Epithelial cell of esophagus (primary cell): ENCODE measurements at places on chromosomes 13 and 19.
A peak's percentile ranks its signal among the peaks of the same experiment; 100 is the strongest.

- DNase-seq = no peak
Measured at GRCh38 chr13:24045597-24045996, 114.9 kb upstream of the SPATA13 start.

- DNase-seq = no peak
Measured at GRCh38 chr19:42343344-42344110, 18.1 kb downstream of the MEGF8 start.

- DNase-seq = no peak
Measured at GRCh38 chr13:101967216-101967615, 434.6 kb downstream of the FGF14 start.

- DNase-seq = peak; percentile 14
Measured at GRCh38 chr13:77422724-77423123, 95.8 kb upstream of the MYCBP2 start.

DNA sequence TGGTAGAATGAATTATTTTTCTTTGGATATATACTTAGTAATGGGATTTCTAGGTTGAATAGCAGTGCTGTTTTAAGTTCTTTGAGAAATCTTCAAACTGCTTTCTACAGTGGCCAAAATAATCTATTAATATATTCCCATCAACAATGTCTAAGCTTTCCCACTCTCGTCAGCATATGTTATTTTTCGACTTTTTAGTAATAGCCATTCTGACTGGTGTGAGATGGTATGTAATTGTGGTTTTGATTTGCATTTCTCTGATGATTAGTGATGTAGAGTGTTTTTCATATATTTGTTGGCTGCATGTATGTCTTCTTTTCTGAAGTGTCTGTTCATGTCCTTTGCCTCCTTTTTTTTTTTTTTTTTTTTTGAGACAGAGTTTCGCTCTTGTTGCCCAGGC, 90.2 kb upstream of the CSNK1A1L start:
- DNase-seq = no peak

DNA sequence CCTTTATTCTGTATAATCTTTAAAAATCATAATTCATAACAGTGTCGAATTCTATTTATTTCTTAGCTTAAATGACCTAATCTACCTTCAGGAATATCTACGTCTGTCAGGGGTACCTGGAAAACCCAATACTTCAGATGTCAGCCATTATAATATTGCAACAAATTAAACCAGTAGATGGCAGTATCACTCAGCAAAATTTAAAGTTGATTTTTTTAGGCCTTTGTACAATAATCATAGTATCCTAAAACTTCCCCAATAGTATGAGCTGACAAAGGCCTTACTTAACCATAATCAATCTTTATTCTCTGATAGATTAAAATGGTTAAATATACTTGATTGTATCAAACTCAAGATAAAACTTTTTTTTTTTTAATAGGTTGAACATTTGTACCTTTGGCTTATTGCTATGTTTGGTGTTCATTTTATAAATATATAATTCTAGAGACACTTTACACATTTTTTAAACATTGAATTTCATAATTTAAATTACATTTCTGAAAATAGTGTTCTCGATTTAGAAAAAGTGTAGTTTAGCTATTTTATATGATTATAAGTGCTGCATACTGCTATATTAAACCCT, 830.2 kb upstream of the SPRY2 start:
- peak; percentile 28 for DNase-seq

DNA sequence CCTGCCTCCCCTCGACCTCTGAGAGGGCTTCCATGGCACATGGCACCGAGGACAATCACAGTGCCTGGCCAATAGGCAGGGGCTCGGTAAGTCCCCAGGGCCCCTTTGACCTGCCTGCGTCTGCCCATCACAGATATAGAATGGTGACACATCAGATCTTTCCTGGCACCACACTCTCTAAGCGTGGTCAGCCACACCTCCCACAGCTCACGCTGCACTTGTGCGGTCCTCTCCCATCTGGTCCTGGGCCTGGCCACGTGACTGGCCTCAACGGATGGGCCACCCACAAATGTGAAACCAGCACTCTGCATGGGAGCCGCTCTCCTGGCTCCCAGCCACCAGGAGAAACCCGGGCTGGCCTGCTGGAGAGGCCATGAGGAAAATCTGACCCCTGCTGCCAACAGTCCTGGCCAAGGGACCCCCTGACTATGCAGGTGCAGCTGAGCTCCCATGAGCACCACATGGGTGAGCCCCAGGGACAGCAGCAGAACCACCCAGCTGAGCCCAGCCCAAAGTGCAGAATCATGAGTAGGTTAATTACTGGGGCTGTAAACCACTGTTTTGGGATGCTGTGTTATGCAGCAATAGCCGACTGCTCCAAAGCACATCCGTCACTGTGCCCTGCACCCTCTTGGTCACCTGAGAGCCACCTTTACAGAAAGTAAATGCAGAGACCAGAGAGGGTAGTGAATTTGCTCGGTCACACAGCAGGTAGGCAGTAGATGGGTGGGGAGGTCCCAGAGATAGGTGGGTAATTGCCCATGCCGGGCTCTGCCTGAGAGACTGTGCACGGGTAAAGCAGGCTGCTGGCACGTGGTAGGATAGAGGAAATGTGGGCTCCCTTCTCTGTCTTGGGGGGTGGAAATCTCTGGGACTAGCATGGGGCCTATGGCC, 9.7 kb upstream of the MEF2B start:
- no peak for DNase-seq

DNA sequence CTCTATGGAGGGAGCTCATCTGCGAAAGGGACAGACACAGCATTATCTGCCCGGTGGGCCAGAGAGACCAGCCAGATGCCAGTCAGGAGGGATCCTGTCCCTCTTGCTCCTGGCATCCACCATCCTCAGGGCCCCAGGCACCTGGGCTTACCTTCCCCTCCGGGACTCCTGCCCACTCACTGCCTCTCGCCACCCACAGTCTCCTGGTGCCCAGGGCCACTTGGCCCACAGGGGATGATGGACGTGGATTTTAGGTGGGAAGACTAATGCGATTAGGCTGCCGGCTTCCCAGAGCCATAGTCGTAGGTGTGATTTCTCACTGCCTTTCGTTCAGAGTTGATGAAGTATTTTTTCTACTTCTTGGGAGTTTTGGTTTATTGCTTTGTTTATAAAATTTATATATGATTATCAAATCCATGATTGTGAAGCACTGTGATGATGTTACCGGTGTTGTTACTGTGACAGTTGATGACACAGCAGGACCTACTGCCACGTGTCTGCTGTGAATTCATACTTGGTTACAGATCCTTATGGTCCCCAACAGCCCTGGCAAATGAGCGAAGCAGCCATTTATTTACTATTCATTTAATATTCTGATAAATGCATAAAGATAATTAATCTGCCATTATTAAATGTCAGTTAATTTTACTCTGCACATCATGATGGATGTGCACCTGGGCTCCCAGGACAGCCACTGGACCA, 14.5 kb upstream of the CHAMP1 start:
- DNase-seq = no peak

- DNase-seq = peak; percentile 19
Measured at GRCh38 chr19:52990759-52991418, 22.8 kb upstream of the ERVV-1 start.

DNA sequence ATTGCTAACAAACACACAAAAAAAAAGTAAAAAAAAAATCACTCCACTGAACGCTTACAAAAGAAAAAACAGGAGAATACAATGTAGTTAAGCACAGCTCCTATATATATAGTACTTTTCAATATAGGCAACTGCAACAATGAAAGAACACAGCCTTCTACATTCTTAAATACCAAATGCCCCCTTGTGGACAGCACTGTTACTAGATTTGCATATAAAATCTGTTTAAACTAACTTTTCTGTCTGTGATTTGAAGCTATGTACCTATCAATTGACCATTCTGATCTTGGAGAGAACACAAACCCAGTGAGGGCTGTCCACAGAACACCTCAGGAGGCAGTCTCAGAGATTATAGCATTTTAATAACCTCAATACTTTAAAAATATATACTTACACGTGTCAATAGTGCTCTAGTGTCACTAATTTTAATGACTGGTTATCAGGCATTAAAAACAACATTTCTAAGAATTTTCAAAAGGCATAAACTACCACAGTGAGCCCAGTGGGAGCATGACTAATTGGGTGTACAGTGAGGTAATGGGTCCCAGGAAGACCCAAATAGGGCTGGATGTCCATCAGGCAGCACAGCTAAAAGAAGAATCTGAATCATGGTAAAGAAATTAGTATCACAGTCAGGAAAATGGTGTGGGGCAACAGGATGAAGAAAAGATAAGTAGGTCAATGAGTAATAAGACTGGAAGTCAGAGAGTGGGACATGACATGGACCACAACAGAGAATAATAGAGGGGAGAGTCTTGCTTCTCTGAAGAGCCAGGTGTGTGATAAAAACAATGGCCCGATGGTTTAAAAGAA, 22.2 kb downstream of the CCDC169 start:
- DNase-seq = peak; percentile 69

- DNase-seq = peak; percentile 95
Measured at GRCh38 chr13:76969488-76970365, 21.4 kb downstream of the ACOD1 start.

- DNase-seq = no peak
Measured at GRCh38 chr19:42370068-42370520, 20.0 kb downstream of the CNFN start.

DNA sequence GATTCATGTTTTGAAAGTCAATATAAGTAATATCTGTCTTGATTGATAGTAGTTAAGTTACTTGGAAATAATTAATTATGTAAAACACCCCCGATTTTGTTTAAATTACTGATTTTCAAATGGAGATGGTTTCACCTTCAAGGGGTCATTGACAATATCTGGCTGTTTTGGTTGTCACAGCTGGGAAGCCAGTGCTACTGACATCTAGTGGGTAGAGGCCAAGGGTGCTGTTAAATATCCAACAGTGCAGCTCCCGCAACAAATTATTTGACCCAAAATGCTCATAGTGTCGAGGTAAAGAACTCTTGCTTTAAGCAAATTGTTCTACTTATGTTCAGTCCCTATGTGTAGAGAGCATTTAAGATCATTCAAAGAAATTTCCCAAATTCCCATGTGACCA, 50.6 kb upstream of the PCDH20 start:
- DNase-seq = no peak

DNA sequence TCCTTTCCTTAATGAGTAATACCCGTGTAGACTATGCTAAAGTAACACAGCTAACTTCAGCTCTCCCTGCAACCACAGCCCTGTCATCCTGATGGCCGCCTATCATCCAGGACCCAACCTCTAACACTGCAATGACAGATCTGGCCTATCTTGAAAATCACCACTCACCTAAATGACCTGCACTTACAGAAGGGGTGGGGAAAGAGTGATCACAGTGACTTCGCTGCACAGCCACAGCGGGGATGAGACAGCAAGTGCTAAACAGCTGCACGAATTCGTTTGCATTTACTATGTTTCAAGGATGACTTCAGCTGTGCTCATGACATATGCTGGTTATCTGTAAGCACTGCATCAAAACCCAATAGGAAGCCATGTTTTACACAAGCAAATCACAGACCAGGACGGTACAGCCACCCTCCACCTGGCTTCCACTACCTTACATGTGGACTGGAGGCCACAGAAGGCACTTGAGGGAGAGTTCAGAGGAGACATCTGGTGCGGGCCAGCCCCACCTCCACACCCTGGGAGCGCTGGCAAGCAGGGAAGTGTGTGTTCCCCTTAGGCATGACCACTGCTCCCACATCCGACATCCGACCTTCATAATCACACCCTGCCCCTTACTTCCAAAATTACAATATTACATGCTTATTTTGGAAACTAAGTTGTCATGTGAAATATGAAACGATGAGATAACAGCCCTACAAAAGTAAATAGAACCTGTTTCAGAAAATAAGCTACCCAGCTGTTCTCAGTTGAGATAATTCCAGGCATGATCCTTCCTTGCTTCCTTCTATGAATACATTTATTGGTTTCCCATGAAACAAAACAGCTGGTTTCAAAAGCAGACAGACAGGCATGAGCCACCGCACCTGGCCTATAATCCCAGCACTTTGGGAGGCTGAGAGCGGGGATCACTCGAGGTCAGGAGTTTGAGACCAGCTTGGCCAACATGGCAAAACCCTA, 95.7 kb downstream of the STK24 start:
- no peak for DNase-seq

GRCh38 chr13:19646063-19646462, 12.6 kb downstream of the MPHOSPH8 start:
- DNase-seq = peak; percentile 22

DNA sequence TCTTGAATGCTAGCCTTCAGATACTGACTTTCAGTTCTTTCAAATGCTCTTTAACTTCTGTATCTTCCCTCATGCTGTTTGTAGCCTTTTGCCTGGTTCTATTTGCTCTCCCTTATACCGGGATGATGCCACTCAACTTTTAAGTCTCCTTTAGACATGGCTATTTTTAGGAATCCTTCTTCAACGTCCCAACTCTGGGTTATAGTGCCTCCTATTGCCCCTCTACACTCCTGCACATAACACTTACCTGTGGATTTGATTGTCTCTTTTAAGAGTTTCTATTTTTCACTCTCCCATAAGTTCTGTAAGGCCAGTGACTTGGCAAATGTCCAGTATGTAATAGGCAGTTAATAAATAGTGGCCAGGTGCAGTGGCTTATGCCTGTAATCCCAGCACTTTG, 343.0 kb downstream of the KLF5 start:
- DNase-seq = no peak

DNA sequence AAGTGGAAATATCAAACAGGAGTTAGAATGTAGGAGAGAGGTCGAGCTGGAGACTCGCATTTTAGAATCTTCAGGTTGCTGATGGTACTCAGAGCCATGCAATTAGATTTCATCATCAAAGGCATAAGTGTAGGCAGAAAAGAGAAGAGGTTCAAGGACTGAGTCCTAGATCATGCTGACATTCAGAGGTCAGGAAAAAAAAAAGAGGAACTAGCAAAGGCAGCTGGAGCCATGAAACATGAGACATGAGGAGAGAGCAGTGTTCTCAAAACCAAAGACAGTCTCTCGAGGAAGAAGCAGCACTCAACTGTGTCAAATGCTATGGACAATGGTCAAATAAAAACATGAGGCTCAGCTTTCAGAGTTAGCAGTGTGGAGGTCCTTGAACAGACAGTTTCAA, 12.4 kb upstream of the TPP2 start:
- no peak for DNase-seq

DNA sequence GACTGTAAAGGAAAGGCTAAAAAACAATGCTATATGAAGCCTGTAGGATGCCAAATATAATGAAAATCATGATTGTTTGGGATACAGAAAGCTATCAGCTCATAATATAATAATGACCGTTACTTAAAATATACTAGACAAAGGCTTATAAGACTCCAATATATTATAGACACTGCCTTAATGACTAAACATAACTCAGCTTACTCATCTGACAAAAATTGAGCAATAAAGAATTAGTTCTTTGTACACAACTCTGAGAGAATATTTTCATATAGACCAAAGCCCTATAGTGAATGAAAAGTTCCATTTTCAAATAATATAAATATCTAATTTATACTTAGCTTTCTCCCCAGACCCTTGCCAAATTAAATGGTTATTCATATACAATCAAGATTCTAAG, 283.3 kb downstream of the DIAPH3 start:
- peak; percentile 36 for DNase-seq
